ENCODE measurements at places on chromosomes 1 and 21.

DNA sequence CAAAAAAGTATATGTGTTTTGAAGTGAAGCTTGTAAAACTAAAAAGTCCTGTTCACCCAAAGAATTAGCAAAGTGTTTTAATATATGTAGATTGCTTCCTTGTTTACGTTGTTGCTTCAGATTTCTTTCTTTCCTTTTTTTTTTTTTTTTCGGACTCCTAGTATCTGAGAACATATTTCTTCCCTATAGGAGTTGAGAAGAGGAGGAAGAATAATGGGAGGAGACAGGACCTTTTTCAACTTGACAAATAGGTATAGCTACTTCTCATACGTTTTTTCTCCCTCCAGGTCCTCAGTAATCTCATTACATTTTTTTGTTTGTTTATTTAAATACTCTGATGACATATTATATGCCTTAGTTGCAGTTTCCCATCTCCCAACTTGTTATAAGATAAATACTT lies 8.9 kb downstream of the DISP1 start:
- no peak for DNase-seq

- DNase-seq = no peak
Observed at GRCh38 chr1:17136145-17136544, 16.9 kb upstream of the PADI2 start.

GRCh38 chr21:43864962-43865539 lies at the start of gene AGPAT3:
Gene AGPAT3, plus strand, starts transcription at chr21:43865223. Its CDS starts 94,459 bp downstream, at chr21:43959682.
- peak; percentile 32 for DNase-seq

- no peak for DNase-seq
Observed at GRCh38 chr1:57421806-57422205, 2.1 kb downstream of the DAB1 start.

- DNase-seq = peak; percentile 27
Observed at GRCh38 chr21:41615613-41616012, 107.7 kb upstream of the TMPRSS2 start.

- DNase-seq = no peak
Observed at GRCh38 chr1:1219341-1219740, 5.4 kb upstream of the TNFRSF4 start.

DNA sequence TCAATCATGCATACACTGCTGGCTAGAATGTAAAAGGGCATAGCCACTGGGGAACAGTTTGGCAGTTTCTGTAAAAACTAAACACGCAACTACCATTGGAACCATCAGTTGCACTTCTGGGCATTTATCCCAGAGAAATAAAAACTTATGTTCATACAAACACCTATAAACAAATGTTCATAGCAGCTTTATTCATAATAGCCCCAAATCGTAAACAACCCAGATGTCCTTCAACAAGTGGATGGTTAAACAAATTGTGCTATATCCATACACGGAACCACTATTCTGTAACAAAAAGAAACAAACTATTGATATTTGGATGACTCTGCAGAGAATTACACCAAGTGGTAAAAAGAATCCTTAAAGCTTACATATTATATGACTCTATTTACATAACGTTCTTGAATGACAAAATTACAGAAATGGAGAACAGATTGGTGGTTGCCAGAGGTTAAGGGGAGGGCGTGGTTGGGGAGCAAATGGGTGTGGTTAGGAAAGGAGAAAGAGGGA lies 22.8 kb downstream of the LACTBL1 start:
- DNase-seq = no peak

- DNase-seq = no peak
Observed at GRCh38 chr1:27627061-27627460, 7.9 kb downstream of the FGR start.

Measured in Ammon's horn (tissue), 1 donor.